ENCODE measurements at places on chromosomes 1 and 21.
A peak's percentile ranks its signal among the peaks of the same experiment; 100 is the strongest.

DNA sequence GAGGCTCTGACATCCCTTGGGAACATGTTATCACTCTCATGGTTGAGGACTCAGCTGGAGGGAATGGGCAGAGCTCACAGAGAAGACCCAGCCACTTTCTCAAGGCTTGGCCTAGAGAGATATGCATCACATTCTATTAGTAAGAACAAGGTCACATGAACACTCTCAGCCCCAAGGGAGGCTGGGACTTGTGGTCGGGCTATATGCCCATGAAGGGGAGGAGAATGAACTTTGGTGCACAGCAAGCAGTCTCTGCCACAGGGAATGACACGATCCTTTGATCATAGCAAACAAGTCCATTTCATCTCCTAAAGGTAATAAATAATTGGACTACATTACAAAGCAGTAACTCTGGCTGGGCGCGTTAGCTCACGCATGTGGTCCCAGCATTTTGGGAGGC lies 105.7 kb downstream of the SYF2 start:
- no peak for DNase-seq

- DNase-seq, result peak; percentile 54
These were observed 301 bp upstream of the NUDT17 start for GRCh38 chr1:145845144-145845513.

DNA sequence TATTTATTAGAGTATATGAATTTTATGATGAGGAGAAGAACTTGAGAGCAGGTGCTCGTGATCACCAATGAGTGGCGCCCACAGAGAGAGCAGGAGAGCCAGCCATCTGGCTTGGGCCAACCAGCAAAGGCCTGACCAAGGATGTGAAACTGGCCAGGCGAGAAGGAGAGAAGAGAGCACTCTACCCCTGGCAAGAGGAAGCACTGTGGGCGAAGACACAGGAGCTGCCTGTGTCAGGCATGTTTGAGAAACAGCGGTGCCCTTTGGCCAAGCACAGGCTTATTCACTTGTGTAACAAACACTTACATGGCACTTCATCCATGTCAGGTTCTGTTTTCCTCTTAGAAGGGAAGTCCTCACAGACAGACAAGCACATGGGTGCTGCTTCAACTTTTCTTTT lies 4.2 kb upstream of the SIPA1L2 start:
- no peak for DNase-seq

DNA sequence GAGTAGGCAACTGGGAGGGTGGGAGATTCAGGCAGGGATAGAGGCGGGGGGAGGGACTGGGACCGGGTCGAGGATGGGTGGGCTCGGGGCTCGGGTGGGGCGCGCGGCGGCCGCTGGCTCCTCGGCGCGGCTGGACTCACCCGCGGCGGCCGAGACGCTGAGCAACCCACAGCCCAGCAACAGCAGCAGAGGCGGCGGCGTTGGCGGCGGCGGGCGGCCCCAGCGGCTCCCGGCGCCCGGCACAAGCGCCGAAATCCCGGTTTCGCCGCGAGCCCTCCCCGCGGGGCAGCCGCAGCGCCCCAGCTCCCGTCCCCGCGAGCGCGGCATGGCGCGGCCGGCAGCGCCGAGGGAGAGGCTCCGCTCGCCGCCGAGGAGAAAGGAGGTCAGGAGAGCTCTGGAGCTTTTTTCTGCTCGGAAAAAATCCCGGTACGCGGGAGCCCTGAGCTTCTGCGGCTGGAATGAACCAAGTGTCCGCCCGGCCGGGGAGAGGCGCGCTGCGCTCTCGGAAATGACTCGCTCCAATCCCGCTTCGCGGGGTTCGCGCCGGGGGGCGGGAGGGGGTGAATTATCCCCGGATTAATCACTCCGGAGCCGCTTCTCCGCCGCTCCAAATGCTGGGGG lies at the start of gene CSMD2:
TSS of gene CSMD2 (minus strand) at position 460 of the 621 bp plus-strand sequence. CDS start at position 327, 133 bp downstream.
- no peak for DNase-seq

DNA sequence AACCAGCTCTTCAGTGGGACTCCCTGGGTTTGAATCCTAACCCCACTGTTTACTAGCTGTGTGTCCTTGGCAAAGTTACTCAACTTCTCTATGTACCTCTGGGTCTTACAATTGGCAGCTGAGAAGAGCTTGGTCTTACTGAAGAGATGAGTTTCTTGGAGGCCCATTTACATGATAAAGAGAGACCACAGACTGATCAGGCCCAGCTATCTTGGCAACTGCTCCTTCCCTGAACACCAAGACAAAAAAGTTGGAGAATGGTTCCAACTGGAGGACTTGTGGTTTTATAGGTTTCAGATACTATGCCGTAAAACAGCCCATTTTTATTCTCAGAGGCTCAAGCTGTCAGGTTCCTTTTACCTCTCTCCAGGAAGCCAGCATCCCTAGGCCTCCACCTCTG lies 24.8 kb upstream of the CNIH3 start:
- DNase-seq, result no peak

Measured in GM18507 (cell line).